Glomerular endothelial cell (primary cell): ENCODE measurements at places on chromosomes 5 and 9. TPM values are rescaled to one million over a fixed set of nuclear protein-coding genes. Genes with fewer than 3 reads are reported as not detected.

The PRDM12 gene
- not detected in 2 replicates for total RNA-seq

The SLC6A7 gene
- not detected in 2 replicates for total RNA-seq

The OSMR gene
- 22.8 and 37.3 TPM in 2 replicates for total RNA-seq

The ANGPTL2 gene
- total RNA-seq = 25.5 and 52.3 TPM in 2 replicates

The IFNB1 gene
- not detected in 2 replicates for total RNA-seq

The PCDHB4 gene
- 0.10 and 0.53 TPM in 2 replicates for total RNA-seq

The RASEF gene
- 0.06 and 0.48 TPM in 2 replicates for total RNA-seq

The SCGB3A2 gene
- not detected in 2 replicates for total RNA-seq

The ACTBL2 gene
- 2.8 and 4.0 TPM in 2 replicates for total RNA-seq

The SPATA31A3 gene
- total RNA-seq = not detected in 2 replicates

The PCDHGB2 gene
- total RNA-seq = 3.8 and 4.7 TPM in 2 replicates

The CDHR2 gene
- total RNA-seq = not detected in 2 replicates

The PTPRD gene
- total RNA-seq = 1.3 and 4.1 TPM in 2 replicates

The GPR151 gene
- not detected in 2 replicates for total RNA-seq

The GFRA3 gene
- not detected in 2 replicates for total RNA-seq

The ERGIC1 gene
- 168 and 172 TPM in 2 replicates for total RNA-seq

The HIGD2A gene
- total RNA-seq = 119 TPM in 2 replicates

The IGFBPL1 gene
- total RNA-seq = 0.35 TPM in 1 of 2 replicates, not detected in the other

The MPDZ gene
- total RNA-seq = 40.9 and 50.1 TPM in 2 replicates

The TNFAIP8 gene
- 15.3 TPM in 2 replicates for total RNA-seq

The F12 gene
- total RNA-seq = 0.53 and 4.3 TPM in 2 replicates

The LHX3 gene
- not detected in 2 replicates for total RNA-seq

The ARL10 gene
- total RNA-seq = 8.0 and 21.6 TPM in 2 replicates

The NR3C1 gene
- total RNA-seq = 17.9 and 22.3 TPM in 2 replicates

The ZNF366 gene
- 33.7 and 45.4 TPM in 2 replicates for total RNA-seq

The PCDHB3 gene
- 0.23 and 0.58 TPM in 2 replicates for total RNA-seq
